ENCODE measurements at places on chromosomes 16 and 17.

GRCh38 chr16:89198417-89199240 lies 1.7 kb downstream of the SLC22A31 start:
- no peak for DNase-seq

DNA sequence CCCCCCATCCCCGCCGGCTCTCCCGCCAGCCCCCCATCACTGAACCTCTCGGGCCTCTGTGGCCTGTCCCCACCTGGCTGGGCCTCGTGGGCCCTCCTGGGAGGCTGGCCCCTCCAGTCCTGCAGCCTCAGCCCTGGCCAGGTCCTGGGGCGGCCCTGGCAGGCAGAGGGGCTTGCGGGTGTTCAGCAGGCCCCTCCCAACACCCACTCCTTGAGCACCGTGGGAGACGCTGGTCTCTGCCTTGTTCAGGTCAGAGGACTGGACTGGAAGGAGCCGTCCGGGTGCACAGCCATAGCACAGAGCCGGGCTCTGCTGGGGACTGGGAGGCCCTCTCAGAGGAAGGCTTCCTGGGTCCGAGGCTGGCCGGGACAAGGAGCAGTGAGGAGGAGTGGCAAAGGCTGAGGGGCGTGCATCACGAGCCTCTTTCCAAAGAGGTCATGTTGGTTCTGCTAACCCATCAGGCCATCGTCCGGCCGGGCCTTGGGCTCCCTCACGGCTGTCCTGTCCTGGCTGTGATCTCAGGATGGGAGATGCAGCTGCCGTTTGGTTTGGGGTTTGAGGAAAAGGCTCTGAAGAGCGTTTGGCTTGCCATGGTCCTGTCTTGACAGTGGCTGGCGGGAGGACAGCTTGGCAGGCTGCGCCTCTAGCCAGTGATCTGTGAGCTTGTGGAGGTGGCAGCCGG lies 6.3 kb upstream of the PABPN1L start:
- no peak for DNase-seq

DNA sequence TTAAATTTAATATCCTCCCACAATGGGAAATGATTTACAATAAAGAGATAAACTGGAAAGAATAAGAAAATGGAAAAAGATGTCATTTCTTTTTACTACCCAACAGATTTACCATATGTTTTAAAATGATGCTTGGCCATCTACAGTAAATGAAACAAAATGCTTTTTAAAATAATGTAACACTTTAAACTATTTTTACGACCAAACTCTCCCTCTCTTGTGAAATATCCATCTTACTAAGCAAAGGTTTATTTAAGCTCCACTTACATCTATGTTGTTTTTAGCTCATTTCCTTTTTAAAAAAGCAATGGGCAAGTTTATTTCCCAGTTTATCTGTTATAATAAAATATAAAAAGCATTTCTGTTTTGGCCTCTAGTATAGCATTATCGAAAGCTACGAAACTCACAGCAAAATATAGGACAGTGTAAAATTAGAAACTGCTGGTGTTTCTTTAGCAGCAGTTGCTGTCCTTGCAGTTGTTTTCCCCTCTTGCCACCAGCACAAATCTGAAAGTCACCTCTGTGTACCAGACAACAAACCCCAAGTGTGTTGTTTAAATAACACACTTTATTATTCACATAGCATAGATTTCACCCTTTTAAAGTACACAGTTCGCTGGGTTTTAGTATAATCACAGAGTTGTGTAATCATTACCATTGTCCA lies 195.1 kb downstream of the CDRT15L2 start:
- DNase-seq: no peak

DNA sequence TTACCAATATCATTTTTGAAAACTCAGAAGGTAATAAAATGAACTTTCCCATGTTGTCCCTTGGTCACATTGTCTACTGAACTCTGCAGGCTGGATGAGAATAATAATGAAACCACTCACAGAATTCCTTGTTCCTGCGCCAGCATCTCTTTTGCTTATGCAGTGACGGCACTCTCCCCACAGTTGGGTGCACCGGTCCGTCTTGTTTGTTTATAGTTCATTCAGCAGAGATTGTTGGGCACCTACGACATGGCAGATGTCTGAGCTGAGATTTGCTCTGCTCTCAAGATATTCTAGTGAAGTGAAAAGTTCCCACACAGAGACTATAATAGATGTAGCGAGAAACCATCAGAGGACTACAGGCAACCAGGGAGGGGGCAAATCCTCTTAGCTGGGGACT lies 375.7 kb upstream of the CDH11 start:
- DNase-seq: no peak

- no peak for DNase-seq
These were observed 9.6 kb downstream of the RNF40 start for GRCh38 chr16:30771726-30772125.

- DNase-seq: peak; percentile 9
These were observed 53.4 kb downstream of the BRIP1 start for GRCh38 chr17:61809816-61810392.

- DNase-seq: no peak
These were observed 35.4 kb downstream of the WSB1 start for GRCh38 chr17:27329146-27329805.

DNA sequence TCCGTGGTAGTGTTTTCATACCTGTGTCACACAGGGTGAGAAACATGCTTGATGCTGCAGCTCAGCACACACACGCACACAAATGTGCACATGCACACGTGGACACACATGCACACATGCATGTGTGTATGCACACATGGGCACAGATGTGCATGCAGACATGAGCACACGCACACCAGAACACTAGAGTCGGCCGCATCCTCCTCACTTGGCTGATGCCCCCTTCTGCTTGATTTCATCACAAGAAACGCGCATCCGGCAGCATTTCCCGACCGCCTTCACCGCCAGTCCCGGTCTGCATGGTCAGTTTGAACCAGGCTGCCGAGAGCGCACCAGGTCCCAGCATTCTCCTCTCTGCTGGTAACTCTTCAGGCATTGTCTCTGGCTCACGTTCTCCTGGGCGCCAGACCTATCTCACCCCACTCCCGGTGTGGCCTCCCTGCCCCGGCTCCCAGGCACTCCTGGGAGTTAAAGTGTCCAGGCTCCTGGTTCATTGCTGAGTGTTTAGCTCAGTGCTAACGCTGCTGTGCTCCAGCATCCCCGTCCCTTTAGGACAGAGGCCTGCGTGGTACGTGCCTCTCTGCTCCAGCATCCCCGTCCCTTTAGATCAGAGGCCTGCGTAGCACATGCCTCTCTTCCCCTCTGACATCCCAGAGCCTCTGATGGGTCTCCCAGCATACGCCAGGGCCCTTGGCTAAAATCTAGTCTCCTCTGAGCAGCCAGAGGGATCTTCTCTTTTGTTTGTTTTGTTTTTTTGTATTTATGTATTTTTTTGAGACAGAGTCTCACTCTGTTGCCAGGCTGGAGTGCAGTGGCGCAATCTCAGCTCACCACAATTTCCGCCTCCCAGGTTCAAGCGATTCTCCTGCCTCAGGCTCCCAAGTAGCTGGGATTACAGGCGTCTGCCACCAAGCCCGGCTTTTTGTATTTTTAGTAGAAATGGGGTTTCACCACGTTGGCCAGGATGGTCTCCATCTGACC lies 16.0 kb downstream of the BAIAP2 start:
- no peak for DNase-seq

DNA sequence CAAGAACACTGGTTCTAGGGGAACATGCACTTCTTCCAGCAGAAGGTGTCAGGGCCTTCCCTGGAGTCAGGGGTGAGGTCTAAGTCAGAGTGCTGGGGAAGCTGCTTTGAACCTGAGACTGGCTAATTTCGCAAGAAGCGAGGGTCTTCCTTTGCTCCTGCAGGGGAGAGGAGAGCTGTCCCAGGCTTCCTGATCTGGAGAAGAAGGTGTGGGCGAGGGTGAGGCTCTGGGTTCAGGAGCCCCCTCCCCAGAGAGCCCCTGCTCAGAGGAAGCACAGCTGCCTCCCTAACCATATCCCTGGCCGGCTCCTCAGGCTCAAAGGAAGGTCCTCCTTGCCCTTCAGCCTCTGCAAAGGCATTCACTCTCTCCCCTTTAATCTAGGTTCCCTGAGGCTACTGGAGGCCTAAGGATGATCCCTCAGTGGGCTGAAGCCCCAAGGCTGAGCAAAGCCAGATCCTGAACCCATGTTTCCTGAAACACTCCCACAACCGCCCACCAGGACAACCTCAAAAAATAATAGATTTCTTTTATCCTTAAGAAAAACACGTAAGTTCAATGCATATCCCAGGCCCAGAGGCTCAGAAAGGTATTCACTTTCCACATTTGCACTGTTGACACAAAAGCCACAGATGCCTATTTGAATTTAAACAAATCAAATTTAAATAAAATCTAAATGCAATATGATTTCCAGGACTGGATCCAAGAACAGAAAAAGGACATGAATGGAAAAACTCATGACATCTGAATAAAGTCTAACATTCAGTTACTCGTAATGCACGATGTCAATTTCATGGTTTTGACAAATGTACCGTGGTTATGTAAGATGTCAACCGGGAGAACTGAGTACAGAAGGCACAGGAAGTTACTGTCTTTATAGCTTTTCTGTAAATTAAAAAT lies 71.5 kb upstream of the RCVRN start:
- DNase-seq: no peak

DNA sequence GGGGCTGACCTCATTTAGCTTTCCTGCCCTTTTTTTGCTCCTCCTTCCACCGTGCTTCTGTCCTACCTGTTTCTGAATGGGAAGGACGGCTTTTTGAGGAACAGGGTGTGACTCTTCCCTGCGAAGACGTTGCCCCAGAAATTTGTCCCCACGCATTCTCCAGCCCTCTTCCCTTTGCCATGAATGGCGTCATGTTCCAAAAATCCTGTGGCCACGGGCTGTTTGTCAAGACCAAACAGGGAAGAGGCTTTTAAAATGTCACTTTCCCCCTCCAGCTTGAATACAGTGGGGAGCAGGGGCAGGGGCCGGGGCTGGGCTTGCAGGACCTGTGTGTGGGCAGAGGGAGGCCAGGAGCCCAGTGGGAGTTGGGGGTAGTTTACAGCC lies 13.9 kb downstream of the MPRIP start:
- DNase-seq: no peak

DNA sequence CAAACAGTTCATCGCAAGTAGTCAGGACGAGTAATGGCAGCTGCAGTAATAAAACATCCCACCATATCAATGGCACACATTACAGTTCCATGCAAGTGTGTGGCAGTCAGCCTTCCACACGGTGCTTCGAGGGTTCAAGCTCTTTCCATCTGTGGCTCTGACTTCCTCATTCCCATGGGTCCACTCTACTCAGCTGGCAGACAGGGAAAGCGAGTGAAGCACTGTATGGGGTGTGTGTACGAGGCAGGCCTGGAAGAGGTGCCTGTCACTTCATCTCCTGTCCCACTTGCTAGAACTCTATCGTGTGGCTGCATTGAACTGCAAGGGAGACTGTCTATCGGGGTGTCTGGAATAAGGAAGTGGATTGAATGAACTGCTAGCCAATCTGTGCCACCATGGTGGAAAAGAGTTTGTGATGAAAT lies 160.6 kb downstream of the CPPED1 start:
- no peak for DNase-seq

DNA sequence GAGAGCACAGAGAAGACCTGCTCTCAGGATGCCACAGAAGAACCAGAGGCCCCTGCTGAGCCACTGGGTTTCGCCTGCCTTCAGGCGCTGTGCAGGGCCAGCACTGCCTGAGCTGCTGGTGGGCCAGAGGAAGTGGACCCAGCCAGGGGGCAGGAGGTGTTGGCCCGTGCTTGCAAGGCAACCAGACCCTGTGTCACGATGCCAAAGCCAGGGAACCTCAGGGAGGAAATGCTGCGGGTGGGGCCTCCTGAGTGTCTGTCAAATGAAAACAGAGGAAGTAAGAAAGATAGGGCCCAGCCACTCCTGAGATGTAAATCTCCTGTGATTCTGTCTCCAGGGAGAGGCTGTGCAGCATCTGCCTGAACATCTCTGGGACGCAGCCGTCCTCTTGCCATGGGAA lies 58.1 kb upstream of the ADORA2B start:
- DNase-seq: no peak

- DNase-seq: no peak
These were observed 35.7 kb downstream of the PIEZO1 start for GRCh38 chr16:88749358-88749757.

GRCh38 chr16:86716649-86717048 lies 138.3 kb downstream of the FOXL1 start:
- no peak for DNase-seq

DNA sequence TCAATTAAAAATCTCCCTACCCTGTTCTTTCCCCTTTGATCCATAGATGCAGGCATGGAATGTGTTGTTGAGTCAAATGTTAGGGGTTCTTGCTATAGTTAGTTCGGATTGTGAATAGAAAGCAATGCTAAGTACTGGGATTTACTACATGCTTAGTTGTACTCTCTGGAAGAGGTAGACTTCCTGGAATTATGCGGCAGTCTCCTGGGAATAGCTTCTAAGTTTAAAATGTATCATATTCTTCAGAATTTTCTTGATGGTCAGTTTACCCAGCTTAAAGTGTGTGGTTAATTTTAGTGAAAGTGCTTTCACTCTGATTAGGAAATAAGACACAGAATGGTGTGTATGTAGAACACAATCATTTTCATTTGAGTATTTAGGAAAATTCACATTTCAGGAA lies 3.5 kb downstream of the CLTC start:
- DNase-seq: no peak

GRCh38 chr17:51046046-51046445 lies 74.6 kb downstream of the SPAG9 start:
- no peak for DNase-seq

- DNase-seq: no peak
These were observed 100.6 kb downstream of the STXBP4 start for GRCh38 chr17:55068862-55069811.

- peak; percentile 93 for DNase-seq
These were observed 7.2 kb downstream of the SRCIN1 start for GRCh38 chr17:38598536-38598935.

GRCh38 chr17:42906772-42907446 lies 6.3 kb downstream of the G6PC1 start:
- DNase-seq: no peak

- no peak for DNase-seq
These were observed 561.2 kb upstream of the C16orf82 start for GRCh38 chr16:26505496-26505895.

GRCh38 chr17:7775051-7775450 lies 57.5 kb downstream of the DNAH2 start:
- DNase-seq: no peak

DNA sequence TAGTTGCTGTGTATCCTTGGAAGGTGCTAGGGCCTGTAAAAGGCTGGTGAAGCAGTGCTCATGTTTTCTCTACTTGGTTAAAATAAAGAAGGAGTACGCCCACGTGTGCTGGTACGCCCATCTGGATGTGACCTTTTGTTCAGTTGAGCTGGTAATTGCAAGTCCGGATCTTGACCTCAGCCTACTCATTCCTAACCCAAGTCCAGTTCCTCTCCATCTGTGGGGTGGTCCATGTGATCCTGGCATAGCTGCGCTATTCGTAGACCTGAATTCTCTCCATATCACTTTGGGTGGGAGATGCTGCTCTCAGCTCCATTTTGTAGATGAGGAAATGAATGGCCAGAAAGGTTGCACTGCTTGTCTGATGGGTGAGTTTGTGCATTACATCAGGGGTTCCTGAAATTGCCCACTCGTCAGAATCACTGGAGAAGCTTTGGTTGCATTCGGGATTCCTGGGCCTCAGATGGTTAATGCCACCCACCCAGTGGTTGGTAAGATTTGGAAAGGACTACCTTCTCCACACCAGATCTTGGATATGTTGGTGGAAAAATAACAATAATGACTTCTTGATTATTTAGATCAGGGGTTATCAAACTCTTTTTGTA lies 328.8 kb downstream of the CPPED1 start:
- DNase-seq: no peak
